GM04503 (cell line): ENCODE measurements at places on chromosomes 13 and 19.

GRCh38 chr19:41089959-41090358 lies 1.7 kb downstream of the CYP2A13 start:
- DNase-seq, result no peak

GRCh38 chr19:52695996-52696395 lies 38.8 kb downstream of the ZNF611 start:
- no peak for DNase-seq

GRCh38 chr19:38700902-38701454 lies 43.3 kb downstream of the CAPN12 start:
- DNase-seq, result no peak

GRCh38 chr13:39254601-39255000 lies 216.3 kb downstream of the NHLRC3 start:
- no peak for DNase-seq

DNA sequence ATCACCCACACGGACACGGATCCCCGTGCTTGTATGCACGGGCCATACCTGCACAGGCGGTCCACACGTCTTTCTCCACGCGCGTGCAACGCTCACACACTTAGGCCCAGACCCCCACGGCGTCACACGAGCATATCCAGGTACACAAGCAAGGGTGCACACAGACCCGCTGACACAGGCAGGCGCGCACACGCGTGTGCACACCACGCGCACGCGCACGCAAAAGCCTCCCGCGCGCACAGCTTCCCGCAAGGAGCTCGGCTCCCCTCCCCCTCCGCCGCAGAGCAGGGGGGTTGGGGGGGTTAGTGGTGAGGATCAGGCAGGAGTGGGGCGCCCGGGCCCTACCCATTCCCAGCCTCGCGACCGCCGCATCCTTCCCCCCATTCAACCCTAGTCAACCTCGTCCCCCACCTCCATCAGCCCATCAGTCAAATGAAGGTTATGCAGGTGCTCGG lies 407 bp downstream of the RAB3A start:
- no peak for DNase-seq

DNA sequence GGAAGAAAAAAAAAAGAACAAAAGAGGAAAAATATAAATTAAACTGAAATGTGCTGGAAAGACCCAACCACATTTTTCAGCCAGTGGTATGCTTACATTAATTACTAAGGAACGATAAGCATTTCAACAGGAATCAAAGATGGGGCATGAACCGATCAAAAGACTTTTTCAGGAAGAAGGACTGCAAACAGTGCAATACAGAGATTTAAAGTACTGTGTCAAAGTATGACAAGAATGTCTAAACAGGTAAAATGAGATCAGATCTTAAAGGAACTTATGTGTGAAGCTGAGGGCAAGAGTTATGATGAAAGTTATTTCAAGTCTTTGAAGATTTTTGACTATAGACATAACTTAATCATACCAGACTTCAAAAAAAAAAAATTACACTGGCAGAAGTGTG lies 1761.8 kb downstream of the SLITRK5 start:
- no peak for DNase-seq

DNA sequence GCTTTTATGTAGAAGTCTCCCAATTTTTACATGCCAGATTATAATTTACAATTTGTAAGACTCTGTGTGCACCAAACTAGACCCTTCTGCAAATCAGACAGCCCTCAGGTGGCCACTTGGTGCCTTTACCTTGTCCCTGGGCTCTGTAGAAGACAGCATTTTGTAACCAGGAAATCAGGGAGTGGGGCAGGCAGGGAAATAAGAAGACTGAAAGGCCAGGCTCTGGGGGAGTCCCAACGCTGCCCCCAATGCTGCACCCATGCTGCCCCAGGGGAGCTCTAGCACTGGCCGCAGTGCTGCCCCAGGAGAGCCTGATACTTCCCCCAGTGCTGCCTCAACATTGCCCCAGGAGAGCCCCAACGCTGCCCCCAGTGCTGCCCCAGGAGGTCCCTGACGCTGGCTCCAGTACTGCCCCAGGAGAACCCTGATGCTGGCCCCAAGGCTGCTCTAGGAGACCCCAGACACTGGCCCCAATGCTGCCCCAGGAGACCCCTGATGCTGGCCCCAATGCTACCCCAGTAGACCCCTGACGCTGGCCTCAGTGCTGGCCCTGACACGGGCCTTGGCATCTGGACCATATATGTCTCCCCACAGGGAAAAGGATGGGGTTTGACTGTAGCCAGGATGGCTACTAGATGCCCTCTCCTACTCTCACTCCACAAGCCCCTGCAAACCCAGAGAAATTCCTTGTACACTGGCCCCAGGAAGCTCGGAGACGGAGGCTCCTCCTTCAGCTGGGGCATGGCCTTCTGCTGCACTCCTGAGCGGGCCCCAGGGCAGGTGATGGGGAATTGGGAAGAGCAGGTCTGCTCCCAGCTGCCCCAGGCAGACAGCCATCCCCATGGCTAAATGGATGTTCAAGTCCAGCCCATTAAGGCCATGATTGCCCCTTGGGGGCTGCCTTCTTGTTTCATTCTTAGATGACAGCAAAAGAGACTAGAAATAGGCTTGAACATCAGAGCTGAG lies 23.6 kb downstream of the VSTM2B start:
- no peak for DNase-seq

GRCh38 chr13:56356690-56357089 lies 784.0 kb upstream of the PRR20A start:
- no peak for DNase-seq

- DNase-seq, result no peak
Observed at GRCh38 chr13:96181911-96182310, 92.0 kb downstream of the HS6ST3 start.

- no peak for DNase-seq
Observed at GRCh38 chr19:374886-375235, 30.3 kb upstream of the MIER2 start.

- no peak for DNase-seq
Observed at GRCh38 chr19:5665781-5666513, 14.4 kb downstream of the MICOS13 start.

- DNase-seq, result no peak
Observed at GRCh38 chr19:55178781-55179599, 1.1 kb downstream of the SYT5 start.

DNA sequence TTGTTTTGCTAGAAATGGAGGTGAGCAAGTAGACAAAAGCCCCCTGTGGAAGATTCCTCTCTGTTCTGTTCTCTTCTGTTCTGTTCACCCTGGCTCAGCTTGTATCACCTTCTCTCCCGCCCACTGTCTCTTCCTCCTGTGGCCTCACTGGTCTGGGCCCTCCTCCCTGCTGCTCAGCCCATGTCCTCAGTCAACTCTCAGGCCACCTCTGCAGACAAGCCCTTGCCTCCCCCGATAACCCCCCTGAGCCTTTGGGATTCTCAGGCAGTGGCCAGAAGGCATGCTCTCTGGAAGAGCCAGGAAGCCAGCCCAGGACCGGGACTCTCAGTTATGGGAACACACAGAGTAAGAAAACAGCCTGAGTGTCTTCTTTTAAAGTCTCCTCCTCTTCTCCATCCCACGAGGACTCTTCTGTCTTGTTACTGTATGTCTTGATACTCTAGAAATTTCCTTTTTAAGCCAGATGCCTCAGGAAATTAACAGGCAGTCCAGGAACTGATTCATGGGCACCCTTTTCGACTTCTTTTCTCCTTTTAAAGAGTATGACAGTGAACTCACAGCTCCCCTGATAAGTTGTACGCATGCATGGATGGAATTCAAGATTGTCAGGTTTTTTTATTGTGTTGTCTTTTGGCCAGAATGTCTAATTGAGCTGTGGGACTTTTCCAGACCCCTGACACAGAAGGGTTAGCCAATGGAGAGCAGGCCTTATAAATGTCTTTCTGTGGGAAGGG lies 33.7 kb downstream of the SHISA2 start:
- DNase-seq, result no peak

DNA sequence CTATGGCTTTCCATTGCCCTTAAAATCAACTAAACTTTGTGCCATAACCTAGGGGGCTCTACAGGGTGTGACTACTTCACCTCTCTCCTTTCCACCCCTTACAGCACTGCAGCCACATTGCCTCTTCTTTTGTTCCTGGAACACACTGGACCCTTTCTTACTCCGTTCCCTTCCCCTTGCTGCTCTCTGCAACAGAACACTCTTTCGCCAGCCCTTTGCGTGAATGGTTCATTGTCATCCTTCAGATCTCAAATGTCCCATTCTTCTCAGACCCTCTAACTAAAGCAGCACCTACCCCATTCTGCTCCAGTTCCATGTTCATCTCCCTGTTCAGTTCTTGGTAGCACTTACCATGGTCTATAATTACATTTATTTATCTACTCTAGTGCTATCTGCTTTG lies 208.3 kb downstream of the OXGR1 start:
- DNase-seq, result no peak
